Fibroblast of skin of abdomen (primary cell): ENCODE measurements at places on chromosomes 2 and 18.
A peak's percentile ranks its signal among the peaks of the same experiment; 100 is the strongest.

GRCh38 chr2:218748741-218749441 lies 33.1 kb upstream of the CYP27A1 start:
- no peak for DNase-seq

DNA sequence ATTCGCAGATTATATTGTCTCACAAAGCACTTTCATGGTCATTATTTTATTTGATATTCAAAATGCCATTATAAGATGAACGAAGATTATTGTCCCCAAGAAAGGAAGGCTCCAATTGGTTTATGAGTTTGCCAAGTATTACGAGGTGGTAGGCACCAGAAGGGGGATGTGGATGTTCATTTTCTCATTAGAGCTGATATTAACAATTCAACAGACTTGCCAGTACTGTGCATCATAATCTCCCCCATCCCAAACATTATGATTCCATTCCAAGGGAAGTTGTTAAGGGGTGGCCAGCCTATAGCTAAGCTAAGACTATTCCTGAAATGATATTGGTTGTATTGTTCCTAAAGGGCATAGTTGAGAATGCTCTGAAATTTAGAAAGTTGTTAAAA lies 257.7 kb downstream of the PRKCE start:
- DNase-seq = no peak

DNA sequence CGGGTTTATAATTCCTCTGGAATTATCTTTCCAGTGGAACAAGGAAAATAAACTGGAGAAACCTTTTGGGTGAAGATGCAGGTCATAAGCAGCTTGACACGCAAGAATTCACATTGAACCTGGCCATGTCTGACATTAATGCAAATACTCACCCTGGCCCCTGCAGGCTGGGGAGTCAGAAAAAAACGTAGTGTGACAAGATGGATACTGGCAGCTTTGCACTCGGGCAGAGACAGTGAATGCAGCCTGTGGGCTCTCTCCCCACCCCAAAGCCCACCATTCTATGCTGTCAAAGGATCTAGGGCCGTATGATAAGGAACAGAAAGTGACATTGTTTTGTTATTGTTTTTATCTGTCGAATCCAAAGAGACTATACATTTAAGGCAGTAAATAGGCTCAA lies 223.1 kb downstream of the RBM43 start:
- no peak for DNase-seq

- DNase-seq = no peak
Observed at GRCh38 chr2:119246884-119247843, 23.5 kb downstream of the STEAP3 start.

- peak; percentile 81 for DNase-seq
Observed at GRCh38 chr2:31335921-31336585, 78.5 kb downstream of the XDH start.

DNA sequence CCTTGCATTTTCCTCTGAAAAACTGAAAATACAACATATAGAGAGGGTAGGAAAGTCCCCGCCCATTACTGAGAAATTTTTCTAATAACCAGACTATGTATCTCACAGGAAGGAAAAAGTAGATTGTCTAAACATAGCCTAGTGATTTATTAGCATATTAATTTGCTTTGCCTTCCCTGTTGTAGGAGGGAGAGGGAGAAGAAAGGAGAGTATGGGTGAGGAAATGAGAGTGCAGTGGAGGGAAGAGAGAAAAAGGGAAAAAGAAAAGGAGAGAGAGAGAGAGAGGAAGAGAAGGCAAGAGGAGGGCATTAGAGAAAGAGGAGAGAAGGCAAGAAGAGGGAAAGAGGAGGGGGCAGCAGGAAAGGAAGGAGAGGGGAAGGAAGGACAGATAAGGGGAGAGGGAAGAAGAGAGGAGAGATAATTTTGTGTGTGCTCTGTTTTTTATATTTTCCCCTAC lies 3.6 kb upstream of the KYNU start:
- no peak for DNase-seq

GRCh38 chr2:195756218-195756942 lies 99.4 kb downstream of the SLC39A10 start:
- DNase-seq = peak; percentile 10

DNA sequence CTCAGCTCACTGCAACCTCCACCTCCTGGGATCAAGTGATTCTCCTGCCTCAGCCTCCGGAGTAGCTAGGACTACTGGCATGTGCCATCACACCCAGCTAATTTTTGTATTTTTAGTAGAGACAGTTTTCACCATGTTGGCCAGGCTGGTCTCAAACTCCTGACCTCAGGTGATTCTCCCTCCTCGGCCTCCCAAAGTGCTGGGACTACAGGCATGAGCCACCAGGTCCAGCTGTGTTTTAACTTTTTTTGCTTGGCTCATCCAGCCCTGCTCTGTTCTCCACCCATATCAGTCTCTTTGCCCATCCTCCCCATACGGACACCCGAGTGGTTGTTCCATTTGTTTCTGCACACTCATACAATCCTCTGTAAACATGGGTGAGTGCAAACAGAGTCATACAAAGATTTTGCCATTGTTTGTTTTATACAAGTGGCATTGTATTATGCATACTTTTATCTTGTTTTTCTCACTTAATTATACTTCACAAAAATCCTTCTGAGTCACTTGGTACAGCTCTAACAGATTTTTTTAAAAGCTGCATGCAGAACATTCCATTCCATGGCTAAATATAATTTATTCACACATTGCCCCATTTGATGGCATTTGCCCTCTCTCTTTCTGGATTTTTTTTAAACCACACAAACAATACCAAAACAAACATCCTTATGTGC lies 5.3 kb downstream of the APOB start:
- DNase-seq = no peak

DNA sequence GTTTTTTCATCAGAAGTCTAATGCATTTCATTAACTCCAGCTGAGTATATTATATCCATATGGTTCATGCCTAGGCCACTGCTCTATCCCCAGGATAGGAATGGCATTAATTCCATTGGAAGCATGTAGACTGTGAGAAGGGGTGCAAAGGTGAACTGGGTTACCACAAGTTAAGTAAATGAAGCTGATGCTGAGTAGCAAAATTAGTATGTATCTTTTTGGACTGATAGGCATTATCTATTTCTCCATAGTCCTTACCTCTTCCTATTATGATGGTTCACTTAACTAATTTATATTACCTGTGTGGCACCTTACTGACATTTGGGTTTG lies 24.9 kb downstream of the UBE2E3 start:
- no peak for DNase-seq

DNA sequence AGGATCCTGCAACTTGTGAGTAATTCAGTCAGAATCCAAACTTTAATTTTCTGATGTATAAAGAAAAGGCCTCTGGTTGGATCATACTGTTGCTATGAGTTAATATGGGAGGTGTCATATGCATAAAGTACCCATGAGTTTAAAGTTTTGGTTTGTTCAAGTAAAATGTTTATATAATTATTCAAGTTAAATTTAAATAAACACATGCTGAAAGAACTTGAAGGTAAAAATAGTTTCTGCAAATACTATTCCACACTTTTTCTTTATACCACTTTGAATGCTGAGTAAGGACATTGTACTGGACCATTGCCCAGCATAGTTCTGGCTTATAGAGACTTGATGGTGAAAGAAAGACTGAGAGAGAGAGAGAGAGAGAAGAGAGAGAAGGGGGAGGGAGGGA lies 30.7 kb downstream of the PKP4 start:
- peak; percentile 66 for DNase-seq

GRCh38 chr2:130896813-130897212 lies 60.1 kb downstream of the ARHGEF4 start:
- no peak for DNase-seq

- DNase-seq = no peak
Observed at GRCh38 chr2:111111101-111111755, 9.5 kb upstream of the BCL2L11 start.

DNA sequence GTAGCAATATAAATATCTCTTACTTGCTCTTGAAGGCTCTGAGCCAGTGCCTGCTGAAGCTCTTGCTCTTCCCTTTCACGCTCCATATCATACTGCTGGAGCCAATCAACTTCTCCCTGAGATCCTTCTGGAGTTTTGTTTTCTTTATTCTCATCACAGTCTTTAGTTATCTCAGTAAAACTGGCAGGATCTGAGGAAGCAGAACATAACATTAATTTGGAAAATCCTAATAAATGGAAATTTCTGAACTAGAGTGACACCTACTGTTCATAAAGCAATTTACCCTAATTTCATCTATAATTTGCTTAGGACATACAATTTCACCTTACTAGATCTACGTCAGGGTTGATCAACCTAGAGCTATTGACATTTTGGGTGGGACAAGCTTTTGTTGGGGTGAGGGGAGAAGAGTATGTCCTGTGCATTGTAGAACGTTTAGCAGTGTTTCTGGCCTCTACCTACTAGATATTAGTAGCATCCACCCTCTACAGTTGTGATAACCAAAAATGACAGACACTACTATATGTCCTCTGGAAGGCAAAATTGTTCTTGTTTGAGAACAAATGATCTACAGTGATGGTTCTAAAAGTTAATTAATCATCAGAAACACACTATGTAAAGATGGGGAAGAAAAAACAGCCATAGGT lies 47.2 kb downstream of the VIL1 start:
- peak; percentile 21 for DNase-seq

DNA sequence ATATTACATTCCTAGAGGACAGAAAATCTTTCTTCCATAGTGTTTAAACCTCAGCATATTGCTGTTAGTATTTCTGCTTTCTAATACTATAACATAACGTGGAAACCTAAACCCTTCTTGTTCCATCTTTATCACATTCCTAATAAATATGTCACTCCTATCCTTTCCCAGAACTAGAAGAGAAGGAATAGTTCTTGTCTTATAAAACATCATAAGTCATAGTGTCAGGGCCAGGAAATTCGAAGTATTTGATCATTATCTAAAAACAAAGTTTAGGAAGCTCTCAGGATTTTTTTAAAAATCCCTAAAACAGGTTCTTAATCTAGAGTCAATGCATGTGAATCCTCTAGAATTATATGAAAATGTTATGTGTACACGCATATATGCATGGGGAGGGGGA lies 2.0 kb downstream of the NHEJ1 start:
- peak; percentile 48 for DNase-seq

- no peak for DNase-seq
Observed at GRCh38 chr2:14982790-14983189, 350.3 kb downstream of the LRATD1 start.

DNA sequence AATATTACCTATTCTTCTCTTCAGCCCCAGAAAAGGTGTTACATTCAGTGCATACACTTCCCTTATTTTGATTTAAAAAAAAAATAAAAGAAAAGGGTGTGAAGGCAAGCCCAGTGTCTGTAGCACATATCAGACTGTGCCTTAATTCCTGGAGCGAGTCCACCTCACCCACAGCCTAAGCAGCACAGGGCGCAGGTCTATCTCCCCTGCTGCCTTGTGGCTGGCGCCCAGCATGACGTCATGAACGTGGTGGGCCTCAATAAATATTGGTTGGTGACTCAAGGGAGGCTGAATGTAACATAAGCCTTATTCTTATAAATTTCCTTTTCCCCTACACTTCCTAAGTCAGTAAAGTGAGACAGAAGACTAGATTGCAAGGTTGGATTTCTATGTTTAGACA lies 26.4 kb downstream of the ST3GAL5 start:
- DNase-seq = no peak

GRCh38 chr18:65523461-65523860 lies 227.4 kb upstream of the CDH7 start:
- no peak for DNase-seq

GRCh38 chr2:45265336-45265735 lies 256.1 kb upstream of the SIX2 start:
- DNase-seq = no peak

GRCh38 chr2:168155046-168155445 lies 92.3 kb downstream of the STK39 start:
- no peak for DNase-seq

DNA sequence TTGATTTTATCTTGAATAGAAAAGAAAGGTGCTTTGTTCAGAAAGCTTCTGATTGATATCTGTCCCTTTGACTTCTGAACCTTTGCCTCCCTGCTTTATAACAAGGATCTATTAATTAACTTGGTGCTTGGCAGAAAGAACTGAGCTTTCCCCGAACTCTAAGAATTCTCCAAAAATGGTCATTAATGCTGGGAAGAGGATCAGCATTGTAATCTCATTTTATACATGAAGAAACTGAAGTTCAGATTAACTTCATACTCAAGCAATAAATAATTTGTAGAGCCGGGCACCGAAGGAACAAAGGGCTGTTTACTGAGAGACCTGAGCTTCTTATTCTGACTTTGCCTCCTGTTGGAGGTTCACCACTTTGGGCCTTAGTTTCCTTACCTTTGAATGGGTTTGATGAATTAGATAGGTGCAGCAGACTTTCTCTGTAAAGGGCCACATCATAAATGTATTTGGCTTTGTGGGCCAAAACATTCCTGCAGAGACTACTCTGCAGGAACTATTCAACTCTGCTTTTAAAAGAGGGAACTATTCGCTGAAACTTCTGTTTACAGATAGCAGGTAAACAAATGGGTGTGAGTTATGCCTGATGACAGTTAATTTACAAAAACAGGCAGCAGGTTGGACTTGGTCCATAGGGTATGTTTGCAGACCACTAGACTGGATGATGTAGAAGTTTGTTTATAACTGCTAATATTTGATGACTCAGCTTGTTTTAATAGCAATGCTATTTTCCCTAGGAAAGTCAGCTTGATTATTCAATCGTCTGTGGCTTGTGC lies 272.9 kb downstream of the TGIF1 start:
- DNase-seq = no peak

GRCh38 chr2:159828738-159829137 lies 30.7 kb upstream of the CD302 start:
- no peak for DNase-seq

- DNase-seq = no peak
Observed at GRCh38 chr2:44769349-44770011, 172.0 kb upstream of the SIX3 start.

DNA sequence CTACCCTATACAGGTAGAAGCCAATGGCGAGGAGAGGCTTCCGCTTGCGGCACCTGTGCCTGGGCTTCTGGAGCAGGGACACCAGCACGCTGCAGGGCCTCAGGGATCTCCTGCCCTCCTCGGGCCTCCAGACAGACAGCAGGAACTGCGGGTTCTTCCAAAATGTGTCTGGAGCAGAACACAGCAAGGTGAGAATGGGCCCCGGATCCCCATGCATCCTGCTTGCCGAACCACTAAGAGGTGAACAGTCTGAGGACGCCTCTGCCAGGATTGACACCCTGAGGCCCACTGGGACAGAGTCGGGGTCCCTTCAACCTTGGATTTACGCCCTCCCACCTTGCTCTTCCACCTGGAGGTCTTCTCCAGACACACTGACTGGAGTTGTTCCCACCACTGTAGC lies 25.4 kb downstream of the CAPN14 start:
- DNase-seq = no peak

DNA sequence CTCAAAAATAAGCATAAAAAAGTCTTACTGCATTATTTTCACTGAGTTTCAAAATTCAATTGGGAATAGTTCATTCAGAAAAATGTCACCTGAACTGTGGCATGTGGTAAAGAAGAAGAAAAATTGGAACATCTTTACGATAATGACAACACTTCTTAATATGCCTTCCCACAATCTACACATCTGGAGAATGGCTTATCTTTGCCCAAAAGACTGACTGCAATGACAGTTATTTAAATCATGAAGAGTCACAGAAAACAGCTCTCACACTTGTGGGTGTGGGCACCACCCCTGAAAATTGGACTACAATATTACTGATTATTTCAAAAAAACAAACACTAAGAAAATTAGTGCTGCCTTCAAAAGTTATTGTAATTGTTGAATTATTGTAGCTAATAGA lies 152.3 kb downstream of the USP34 start:
- no peak for DNase-seq

GRCh38 chr2:65366595-65367125 lies 65.7 kb downstream of the SPRED2 start:
- peak; percentile 97 for DNase-seq

GRCh38 chr2:37349231-37349860 lies 4.9 kb downstream of the QPCT start:
- peak; percentile 40 for DNase-seq
